T-helper 9 cell (primary cell): ENCODE measurements at places on chromosomes 16 and 17.

DNA sequence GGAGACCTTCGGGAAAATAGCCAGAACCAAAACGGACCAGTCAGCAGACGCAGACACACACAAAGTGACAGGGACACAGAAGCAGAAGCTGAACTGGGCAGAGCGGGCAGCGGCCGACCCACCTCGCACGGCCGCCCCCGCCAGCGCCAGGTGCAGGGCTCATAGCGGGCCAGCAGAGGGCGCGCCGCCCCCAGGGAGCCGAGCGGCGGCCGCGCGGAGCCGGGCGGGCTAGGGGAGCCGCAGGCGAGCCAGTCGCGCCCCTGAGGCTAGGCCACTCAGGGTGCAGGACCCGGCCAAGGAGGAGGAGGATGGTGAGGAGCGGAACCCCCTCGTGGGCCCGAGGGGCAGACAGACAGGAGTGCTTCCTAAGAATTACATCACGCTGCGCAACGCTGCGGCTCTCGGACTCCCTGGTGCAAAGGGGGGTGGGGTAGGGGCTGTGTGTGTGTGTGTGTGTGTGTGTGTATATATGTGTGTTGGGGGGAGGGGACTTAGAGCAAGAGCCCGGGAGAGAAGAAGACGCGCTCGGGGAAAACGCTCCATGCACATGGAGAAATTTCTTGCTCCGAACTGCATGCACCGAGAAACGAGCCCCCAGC, 913 bp upstream of the NOG start:
- peak; percentile 48 for DNase-seq

- DNase-seq, result no peak
Observed at GRCh38 chr17:17605729-17606088, 14.2 kb upstream of the PEMT start.

- DNase-seq, result no peak
Observed at GRCh38 chr17:40431231-40431602, 12.0 kb upstream of the IGFBP4 start.

- DNase-seq, result no peak
Observed at GRCh38 chr17:61217878-61218437, 181.7 kb upstream of the TBX2 start.

DNA sequence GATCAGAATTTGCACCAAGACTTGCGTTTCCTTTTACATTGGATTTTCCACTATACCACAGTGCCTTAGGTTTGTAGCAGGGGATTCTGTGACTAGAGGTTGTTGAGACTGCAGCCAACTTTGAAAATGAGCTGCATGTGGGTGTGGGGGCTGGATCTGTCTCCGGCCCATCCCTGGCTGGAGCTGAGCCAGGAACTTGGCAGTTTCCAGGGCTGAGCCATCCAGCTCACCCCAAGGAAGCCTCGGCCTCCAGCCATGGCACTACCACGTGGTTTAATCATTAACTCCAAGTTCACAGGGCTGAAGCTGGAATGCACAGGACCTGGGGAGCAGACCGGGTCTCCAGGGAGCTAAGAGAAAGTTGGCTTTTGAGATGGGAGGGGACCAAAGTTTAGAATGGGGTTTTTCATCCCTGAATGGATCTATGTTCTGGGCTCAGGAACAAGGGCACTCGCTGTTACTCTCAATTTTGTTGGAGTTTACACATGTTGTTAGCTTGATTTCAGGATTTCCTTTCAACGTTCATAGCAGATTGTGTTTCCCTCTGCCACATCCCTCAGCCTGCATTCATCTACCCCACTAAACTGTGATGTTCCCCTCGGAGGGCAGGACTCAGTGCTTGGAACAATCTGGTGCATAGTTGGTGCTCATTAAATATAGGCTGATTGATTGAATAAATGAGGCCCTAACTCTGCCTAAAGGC, 42.3 kb upstream of the HNF1B start:
- DNase-seq, result no peak

GRCh38 chr16:50153596-50154419, 702 bp downstream of the TENT4B start:
- no peak for DNase-seq

DNA sequence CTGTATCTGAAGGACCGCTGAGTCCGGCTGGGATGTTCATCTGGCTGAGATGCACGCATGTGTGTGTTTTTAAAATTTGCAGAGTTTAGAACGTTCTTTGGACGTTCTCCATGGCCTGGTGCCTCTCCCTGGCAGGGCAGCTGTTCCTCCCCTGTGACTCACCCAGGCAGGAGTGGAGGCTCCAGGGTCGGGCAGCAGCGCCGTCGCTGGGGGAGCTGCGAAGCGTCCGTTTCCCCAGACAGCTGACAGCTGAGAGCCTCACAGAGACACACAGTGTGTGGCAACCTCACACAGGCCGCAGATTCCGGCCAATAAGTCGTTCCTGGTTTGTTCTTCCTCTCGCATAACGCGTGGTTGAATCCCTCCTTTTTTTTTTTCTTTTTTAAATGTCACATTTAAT, 80.6 kb downstream of the OR1D5 start:
- DNase-seq, result no peak
